ENCODE measurements at places on chromosomes 1 and 21.

DNA sequence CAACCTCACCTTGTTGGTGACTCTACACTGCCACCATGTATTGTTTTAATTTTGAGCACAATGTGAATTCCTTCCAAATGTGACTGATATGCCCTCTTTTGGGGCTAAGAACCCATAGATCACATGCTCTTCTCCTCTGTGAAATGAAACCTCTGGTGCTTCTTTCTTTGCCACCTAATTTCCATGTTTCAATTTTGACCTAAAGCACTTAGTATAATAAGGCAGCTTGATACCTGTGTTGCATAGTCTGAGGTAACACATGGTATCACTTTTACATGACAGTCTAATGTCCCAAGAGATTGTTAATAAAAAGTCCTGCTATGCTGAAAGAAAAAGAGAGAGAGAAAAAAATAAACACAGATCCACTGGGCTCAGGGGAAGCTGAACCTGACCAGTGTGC, 24.2 kb downstream of the CLEC20A start:
- no peak for DNase-seq

DNA sequence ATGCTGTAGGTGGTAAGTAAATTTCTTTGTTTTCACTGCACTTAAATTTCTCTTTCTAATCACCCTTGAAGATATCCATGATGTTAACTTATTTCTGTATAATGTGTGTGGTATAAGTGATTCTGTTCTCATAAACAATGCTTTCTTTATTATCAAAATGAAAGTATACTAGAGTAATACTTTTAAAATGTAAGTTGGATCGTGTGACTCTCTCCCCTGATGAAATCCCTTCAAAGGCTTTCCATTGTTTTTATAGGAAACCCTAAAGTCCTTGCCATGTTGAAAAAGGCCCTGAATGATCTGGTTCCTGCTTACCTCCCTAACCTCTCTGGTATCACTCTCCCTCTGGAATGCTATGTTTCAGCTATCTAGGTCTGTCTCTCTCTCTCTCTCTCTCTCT, 191.1 kb upstream of the LHX8 start:
- no peak for DNase-seq

DNA sequence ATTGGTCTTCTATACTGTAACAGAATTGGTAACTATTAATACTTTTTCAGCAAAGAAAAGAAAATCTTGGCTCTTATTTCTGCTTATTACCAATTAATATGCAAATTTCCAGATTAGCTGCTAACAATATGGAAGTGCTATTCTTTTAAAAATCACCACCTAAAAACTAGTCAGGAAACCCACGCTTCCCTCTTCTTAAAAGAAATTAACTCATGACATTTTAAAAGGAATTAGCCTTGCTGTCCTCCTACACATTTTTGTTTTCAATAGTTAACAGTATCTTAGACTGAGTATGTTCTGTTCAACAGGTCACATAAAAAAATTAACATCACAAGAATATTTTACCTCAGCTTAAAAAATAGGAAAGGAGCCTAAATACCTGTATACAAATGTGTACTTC, 27.3 kb downstream of the ABL2 start:
- DNase-seq = peak; percentile 36

GRCh38 chr21:36575306-36575705, 95.4 kb upstream of the CLDN14 start:
- DNase-seq = no peak

Measured in inflammatory macrophage treated with lipopolysaccharide for 4 hours (primary cell).